Astrocyte (in vitro differentiated cells and primary cell): ENCODE measurements at places on chromosomes 12 and 14.

- no peak for DNase-seq
These were observed 6.6 kb upstream of the SLC6A13 start for GRCh38 chr12:269191-269590.

DNA sequence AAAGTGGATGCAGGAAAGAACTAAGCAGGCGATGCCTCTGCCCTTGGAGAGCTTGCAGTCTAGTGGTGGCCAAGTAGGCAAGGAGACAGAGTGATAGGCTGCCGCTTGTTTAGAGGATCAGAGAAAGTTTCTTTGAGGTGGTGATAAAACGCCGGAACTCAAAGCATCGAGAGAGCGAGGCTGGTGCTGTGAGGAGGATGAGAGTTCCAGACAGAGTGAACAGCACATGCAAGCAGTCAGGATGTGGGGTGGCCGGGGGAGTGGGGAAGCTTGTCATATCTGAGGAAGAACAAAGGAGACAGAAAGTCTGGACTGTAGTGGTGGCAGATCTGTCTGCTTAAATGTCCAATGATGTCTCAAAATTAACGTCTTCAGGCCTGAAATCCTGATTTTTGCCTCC is 319.7 kb downstream of the SNAPC1 start:
- no peak for DNase-seq

- DNase-seq: no peak
These were observed 4.4 kb upstream of the KCNK10 start for GRCh38 chr14:88327497-88327896.

DNA sequence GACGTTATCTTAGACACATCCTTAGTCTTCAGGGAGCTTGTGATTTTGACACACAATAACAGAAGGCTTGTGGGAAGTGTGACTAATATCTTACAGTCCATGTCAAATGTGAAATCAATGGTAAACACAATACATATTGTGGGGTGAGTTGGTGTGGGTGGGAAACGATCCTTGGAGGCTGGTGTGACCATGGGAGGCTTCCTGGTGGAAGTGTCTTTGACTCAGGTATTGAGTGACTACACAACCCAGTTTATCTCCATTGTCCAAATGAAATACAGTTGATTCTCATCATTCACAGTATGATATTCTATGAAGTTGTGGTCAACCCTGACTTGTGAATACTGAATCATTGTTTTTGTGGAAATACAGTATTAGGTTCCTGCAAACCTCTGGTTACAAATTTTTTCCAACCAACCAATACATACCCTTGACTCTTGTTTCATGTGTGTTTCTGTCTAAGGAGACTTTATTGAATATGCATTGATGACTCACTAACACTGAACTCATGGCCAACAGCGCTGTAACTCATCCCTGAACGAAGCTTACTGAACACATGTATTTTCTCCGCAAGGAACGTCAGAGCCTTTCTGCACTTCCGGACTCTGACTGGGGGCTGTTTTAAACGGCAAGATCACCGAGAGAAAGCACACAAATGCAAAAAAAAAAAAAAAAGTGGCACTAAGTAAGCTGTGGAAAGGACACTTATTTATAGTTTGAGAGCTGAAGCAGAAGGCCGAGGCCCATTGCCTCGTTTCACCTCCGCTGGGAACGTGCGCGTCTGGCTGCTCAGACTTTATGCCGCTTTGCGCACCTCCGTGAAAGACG is 59.0 kb downstream of the CLMN start:
- peak; percentile 88 for DNase-seq

DNA sequence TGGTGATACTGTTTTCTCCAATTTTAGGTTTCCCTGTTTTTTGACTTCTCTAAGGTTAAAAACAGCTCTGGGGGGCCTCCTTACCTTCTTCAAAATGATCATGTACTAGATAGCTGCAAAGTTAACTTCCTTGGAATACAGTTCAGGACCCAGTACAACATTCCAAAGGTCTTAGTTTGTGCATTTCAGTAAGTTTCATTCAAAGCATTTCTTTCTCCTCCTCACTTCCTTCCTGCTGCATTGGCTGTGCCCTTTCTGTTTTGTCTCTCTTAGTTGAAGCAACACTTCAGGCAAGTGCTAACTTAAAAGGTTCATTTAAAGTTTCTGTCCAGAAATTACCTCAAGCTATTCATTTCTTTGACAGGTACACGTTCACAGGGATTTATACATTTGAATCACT is 95.7 kb downstream of the SCN8A start:
- peak; percentile 36 for DNase-seq

DNA sequence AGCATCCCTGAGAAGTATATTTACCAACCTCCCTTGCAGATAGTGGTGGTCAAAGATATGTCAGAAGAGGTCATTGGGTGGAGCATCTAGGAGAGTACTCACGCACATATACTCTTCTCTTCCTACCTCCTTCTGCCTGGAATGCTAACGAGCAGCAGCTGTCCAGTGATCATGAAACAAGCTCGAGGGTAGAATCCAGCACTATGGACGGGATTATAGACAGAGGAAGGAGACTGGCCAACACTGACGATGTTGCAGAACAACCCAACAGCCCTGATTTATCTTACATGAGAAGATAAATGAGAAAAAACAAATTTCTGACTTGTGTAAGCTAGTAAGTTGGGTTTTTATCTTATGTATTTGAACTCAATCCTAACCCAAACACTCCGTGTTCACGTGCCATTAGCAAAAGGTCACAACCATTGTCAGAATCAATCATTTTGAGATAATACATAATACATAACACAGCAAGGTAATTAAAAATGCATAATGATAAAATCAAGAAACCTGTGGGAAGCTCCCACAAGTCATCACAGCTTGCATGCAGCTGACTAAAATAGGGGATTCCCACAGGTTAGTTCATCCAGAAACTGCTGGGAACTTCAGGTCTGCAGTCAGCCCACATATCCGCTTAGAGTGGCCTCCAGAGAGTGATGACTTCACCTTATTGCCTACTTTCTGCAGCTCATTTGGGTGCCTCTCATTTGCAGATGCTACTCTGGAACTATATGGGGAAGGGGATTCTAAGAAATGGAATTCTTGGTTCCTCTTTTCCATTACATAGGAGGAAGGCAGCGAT is 36.3 kb upstream of the STK38L start:
- DNase-seq: peak; percentile 54

DNA sequence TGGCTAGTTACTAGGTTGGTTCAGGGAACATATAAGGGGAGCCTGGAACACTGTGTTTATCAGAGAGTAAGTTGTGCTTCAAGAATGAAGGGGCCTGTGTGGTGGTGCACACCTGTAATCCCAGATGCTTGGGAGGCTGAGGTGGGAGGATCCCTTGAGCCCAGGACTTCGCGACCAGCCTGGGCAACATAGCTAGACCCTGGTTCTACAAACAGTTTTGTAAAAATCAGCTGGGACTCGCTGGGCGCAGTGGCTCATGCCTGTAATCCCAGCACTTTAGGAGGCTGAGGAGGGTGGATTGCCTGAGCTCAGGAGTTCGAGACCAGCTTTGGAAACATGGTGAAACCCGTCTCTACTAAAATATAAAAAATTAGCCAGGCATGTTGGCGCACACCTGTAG is 42.1 kb upstream of the GPR132 start:
- DNase-seq: no peak

DNA sequence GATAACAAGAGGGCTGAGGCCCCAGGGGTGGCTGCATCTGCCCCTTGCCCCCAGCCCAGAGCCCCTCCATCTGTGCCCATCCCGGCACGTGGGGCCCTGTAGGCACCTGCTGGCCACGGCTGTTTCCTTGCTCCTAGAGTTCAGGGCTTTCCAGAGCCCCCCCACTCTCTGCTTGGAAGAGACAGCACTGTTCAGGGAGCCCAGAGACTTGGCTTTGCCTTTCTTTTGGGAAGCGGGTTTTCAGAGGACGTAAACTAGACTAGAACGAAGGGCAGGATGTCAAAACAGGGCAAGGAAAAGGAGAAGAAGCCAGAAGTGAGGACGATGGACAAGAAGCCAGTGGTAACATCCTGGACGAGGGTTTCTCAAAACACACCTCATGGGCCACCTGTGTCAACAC is 163.3 kb upstream of the LHX5 start:
- no peak for DNase-seq

DNA sequence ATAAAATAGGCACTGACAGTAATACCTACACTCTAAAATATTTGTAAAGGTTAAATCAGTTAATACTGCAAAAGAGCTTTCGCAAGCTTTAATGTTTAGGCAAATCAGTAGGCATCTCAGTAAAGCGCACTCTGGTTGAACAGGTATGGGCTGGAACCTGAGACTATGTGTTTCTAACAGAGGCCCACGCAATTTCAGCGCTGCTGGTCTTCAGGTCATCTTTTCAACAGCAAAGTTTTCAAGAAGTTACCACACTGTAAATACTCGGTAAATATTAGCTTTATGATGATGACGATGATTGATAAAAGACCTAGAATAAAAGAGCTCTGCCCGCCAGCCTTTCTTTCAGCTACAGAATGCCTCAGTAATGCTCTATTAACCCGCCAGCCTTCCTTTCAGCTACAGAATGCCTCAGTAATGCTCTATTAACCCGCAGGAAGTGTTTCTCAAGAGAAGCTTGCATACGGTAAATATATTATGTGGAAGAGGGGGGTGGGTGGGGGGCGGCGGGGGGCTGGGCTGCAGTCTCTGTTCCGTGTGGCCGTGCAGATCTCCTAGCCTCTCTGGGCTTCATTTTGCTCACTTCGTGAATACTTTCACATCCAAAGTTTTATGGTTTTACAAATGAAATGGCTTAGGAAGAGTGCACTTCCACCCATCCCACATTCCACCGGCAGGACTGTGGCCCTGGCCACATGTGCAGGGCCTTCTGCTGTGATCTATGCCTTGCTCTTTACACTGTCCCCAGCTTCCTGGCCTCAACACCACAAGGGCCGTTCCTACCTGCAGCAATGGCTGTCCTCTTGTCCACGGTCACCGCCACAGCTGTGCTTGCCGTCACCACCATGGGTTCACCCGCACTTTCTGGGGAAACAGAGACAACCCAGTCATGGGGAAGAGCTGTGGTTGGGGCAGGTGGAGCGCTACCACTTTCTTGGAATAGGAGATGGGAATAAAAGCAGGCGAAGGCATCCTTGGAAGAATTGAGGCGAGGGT is 19.9 kb downstream of the LRTM2 start:
- no peak for DNase-seq

- peak; percentile 100 for DNase-seq
These were observed 57.9 kb downstream of the ANO6 start for GRCh38 chr12:45273717-45274271.

- no peak for DNase-seq
These were observed 685.7 kb downstream of the SLC16A7 start for GRCh38 chr12:60281522-60281921.

DNA sequence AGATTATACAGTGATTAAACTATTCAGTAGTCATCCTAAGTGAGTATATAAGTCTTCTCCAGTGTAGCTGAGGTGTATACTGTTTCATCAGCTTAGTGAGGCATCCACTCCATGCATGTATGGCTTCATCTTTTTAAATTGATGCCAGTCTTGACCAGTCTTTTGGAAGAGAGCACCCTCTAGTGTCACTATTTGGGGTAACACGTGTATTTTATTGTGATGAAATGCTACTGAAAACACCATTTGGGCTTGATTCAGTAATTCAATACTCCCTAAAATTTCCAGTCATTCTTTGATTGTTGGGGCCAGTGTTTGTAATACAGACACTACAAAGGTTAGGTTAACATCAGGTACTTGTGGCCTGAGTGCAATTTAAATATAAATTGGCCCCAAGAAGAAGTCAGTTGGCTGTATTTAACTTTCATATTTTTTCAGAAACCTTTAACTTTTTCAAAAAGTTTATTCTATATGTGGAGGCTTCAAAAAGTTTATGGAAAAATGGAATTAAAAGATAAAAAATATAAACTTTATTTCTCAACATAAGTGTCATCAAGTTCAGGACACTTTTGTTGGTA is 35.3 kb downstream of the MIPOL1 start:
- DNase-seq: peak; percentile 27

GRCh38 chr12:101204602-101205304 is 5.3 kb downstream of the SLC5A8 start:
- DNase-seq: no peak

- no peak for DNase-seq
These were observed 12.8 kb downstream of the HOXC4 start for GRCh38 chr12:54066408-54066807.

DNA sequence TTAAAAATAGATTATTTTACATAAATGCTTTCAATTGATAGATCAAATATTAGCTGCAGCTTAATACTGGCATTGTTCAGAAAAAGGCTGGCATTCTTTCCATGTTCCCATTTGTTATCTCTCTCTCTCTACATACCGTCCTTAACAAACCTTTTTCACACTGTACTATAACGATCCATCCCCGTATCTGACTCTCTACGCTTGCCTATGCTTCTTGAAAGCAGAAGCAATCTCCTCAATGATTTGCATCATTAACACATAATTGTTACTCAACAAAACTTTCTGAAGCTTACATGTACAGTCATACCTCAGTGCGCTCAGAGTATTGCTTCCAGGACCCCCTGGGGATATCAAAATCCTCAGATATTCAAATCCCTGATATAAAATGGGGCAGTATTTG is 89.7 kb downstream of the TMTC1 start:
- no peak for DNase-seq

- no peak for DNase-seq
These were observed 96.8 kb downstream of the SINHCAF start for GRCh38 chr12:31228811-31229792.

- no peak for DNase-seq
These were observed 287.1 kb upstream of the SRRM4 start for GRCh38 chr12:118694128-118694775.

DNA sequence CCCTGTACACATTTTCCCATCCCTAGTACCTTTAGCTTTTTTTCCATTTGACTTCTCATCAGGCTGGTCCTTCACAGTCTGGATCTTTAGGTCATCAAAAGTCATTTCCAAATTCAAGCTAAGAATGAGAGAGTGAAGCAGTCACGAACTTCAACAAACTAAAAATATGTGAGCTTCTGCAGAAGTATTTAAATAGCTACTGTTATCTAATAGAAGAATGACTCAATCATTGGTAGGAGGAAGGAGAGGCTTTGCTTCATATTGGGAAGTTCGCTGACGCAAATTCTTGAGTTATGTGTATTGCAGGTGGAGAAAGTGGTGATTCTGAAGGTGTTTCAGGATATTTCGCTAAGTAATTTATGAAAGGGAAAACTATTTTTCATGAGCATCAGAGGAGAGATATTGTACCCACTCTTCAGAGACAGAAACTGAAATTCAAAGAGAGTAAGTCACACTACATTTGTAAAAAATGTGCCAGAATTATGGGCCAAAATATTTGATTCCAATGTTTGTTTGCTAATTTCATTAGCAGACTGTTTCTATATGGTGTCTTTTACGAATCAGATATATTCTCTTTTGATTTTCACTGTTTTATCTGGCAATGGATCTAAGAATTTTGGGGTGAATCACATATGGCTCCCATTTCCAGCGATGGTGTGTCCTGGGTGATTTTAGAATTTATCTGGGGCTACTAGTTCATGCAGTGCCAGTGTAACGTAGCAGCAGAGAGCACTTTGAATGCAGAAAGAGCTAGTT is at the start of gene OLR1:
Gene OLR1 (minus strand): TSS at position 160 of the 756 bp plus-strand sequence. CDS start 55 bp downstream, at position 105.
- DNase-seq: peak; percentile 30

- no peak for DNase-seq
These were observed 86.8 kb downstream of the NDUFA12 start for GRCh38 chr12:94916663-94917062.

GRCh38 chr14:62322216-62322615 is 560.0 kb downstream of the SNAPC1 start:
- peak; percentile 14 for DNase-seq

GRCh38 chr14:86961106-86961716 is 1031.8 kb downstream of the GALC start:
- DNase-seq: no peak
